Right cardiac atrium (tissue), 5 donors: ENCODE measurements at places on chromosomes 6 and 20. TPM values are rescaled to one million over a fixed set of nuclear protein-coding genes. Genes with fewer than 3 reads are reported as not detected.

Gene TRIM31
- total RNA-seq = not detected

GRCh38 chr6:109736273-109737025 lies 45.4 kb downstream of the FIG4 start:
- DNase-seq = no peak

DNA sequence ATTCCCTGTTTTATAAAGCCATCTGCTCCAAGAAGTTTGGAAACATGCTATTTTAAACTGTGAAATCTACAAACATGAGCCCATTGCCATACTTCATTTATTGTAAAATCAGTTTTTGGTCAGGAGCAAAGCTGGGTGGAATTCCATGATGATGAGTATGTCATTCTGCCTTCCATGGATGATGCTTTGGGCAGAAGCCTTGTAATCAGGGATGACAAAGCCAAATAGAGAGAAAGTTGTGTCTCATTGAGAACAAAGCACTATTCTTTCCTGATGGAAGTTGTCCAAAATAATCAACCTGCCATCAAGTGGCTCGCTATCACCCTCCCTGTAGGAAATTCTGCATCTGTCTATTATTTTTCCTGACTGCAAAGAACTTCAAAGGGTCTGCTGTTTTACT lies 313.0 kb upstream of the DEFB112 start:
- no peak for DNase-seq

Gene COL11A2
- 4.0 TPM for total RNA-seq

- DNase-seq = no peak
Observed at GRCh38 chr20:12762725-12763124, 246.0 kb upstream of the SPTLC3 start.

- DNase-seq = no peak
Observed at GRCh38 chr6:141551318-141551717, 581.4 kb upstream of the GJE1 start.

Gene RNASET2
- total RNA-seq = 23.4 TPM

DNA sequence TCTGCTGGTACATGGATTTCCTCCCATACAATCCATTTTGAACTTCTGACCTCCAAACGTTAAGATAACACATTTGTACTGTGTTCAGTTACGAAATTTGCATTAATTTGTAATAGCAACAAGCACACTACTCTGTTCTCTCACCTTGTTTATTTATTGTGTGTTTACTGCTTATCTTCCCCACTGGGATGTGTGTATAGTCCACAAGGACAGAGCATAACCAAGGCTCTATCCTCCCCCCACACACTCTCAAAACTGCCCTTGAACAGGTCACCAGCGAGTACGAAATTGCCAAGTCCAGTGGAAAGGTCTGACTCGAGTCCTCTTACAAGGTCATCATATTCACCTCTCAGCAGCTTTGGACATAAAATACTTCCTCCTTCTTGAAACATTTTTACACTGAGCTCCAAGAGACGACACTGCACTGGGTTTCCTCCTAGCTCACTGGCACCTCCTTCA lies 18.6 kb downstream of the ADTRP start:
- DNase-seq = no peak

DNA sequence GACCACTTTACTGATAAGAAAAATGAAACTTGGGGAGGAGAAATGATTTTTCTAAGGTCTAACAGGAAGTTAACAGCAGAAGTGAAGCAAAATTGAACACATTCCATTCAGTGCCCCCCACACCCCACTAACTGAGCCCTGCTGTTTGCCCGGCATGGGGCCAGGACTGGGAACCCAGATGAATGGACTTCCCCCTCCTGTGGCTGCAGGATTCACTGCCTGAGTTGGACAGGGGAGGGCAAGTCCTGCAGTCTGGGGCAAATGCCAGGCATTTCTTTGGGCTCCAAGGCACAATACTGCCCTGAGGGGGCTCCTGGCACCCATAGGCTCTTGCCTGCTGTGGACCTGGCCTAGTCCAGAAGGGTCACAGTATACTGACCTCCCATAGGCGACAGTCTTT lies 28.3 kb downstream of the FYN start:
- peak; percentile 63 for DNase-seq

Gene WFDC10B
- total RNA-seq = not detected

GRCh38 chr20:25987073-25987927 lies 290.6 kb upstream of the ZNF337 start:
- DNase-seq = peak; percentile 84

DNA sequence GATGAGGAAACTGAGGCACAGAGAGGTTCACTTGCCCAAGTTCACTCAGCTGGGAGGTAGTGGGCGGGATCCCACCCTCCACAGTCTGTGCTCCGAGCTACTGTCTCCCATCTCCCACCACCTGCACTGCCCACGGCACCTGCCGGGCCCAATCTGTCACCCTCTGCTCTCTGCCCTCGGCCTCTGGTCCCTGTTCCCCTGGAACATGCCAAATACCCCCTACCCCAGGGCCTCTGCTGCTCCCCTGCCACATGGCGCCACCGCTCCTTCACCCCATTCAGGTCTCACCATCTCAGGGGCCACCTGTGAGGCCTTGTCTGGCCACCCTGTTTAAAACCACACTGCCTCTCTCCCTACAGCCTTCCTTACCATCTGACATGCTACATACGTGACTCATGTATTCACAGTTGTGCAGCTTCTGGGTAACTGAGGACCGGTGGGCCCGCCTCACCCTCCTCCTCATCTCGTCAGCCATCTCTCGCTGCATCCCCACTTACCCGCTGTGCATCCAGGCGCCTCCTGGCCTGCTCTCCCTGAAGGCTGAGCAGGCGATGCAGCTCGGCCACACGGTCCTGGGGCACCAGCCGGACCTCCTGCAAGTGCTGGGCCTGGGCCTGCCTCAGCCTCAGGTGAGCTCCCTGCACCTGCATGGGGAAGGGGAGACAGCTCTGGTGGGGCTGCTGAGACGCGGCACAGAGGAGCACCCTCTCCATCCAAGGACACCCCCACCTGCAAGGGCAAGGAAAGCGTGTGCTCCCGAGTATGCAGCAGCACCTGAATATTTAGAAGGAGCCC lies 50.6 kb downstream of the GINS1 start:
- DNase-seq = no peak

- no peak for DNase-seq
Observed at GRCh38 chr6:44258325-44258863, 1.1 kb upstream of the SLC35B2 start.

DNA sequence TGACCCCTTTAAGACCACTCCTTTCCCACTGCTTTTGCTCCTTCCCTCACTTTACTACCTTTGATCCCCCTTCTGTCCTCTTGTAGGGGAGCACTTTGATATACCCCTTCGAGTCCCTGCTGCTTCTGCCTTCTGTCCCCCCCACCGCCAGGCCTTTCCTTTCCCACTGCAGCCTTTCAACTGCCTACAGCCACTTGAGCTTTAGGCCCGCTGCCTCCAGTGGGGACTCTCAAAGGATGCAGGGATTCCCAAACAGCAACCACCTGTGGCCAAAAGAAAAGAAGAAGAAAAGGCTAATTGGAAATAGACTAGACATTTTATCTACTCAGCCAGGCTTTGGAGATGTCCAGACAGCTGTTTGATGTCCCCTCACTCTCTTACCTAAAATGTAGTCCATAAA lies 77.0 kb upstream of the DTNBP1 start:
- DNase-seq = no peak
